Panc1 (cell line): ENCODE measurements at places on chromosomes 11 and 22.

DNA sequence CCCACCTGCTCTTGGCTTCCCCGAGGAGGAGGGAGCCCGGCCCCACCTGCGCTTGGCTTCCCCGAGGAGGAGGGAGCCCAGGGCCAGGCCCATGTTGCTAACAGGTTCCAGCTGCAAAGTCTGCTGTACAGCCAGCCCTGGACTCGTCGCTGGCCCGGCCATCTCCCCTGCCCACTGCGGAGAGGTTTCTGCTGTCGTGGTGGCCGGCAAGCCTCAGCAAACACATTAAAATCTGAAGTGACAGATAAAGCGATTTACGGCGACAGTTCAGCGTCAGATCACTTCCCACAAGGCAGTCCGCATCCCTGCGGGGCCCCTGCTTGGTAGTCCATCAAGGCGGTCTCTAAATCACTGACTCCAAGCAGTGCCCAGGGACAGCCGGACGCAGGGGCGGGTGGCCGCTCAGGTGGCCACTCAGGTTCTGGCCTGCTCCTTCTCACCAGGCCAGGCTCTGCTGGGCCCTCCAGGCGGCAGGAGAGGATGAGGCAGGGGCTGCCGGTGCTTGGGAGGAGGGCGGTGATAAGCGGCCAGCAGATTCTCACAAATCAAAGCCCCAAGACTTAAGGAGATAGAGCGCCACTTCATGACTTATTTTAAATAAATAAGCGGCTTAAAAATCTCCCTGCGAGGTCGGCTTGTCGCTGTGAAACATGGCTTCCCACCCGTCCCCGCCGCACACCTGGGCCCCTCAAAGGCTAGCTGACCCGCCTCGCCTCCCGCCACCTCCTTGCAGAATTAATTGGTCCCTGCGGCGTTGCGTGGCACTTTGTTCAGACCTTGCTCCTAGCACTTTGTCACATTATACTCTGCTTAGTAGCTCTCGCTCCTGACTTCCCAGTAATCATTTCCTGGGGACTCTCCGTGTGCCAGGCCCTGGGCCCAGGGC is 21.1 kb downstream of the MACROD1 start:
- no peak for DNase-seq

GRCh38 chr11:74634537-74634936 is 42.2 kb downstream of the POLD3 start:
- DNase-seq = no peak

- no peak for DNase-seq
Observed at GRCh38 chr22:41563051-41563711, 2.4 kb downstream of the CSDC2 start.

- DNase-seq = no peak
Observed at GRCh38 chr11:130003717-130004001, 1.0 kb upstream of the PRDM10 start.

GRCh38 chr22:48624401-48624800 is 1203.3 kb downstream of the BRD1 start:
- no peak for DNase-seq

GRCh38 chr22:27057717-27058116 is 400.3 kb downstream of the MIAT start:
- DNase-seq = no peak

- DNase-seq = no peak
Observed at GRCh38 chr11:74256378-74257133, 54.9 kb downstream of the P4HA3 start.

DNA sequence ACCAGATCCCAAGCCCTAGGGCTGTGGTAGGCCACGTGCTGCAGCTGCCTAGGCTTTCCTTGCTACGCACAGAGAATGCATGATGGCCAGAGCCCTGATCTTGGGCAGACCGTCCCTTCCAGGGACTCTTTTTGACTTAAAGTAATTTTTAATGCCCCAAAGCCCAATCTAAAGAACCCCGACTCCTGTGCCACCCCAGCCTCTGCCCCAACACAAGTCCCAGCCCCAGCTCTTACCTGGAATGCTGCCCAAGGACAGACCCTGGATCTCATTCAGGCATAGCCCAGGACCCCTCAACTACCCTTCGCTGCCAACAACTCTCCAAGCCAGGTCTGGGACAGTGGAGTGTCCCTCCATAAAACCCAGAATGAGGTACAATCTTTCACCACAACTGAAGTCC is 211.7 kb upstream of the B3GAT1 start:
- no peak for DNase-seq

DNA sequence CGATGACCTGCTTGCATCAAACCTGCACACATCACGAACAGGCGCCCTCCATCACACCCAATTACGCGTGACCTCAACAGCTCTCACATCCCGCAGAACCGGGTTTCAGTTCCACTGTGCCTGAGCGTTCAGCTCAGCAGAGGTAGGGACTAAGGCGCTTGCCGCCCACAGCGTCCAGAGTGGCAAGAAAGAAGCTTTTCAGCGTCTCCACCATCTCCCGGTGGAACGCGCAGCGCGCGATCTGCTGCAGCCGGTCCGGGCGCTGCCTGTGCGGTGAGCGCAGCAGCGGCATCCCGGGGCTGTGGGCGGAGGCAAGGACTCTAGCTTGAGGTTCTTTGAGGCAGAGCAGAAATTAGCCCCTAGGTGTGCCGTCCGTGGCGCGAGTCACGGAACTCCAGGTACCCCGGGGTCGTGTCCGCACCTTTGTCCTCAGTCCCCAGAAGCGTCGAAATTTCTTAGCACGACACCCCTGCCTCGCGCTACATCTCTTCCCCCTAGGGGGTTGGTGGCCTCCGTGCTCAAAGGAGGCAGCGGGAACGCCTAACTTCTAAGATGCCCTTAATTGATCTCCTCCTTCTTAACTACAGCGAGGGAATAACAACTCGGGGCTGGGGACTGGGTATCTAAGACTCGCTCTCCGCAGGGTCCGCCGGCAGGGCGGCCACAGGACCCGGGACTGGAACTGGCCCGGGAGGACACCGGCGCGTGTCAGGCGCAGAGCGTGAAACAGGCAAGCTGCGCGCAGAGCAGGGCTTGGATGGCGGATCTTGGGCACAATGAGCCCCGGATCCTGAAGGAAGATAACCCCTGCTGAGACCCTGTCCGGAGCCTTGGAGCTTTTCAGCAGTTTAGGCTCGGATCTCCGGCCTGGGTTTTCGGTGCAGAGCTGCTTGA is 1.7 kb upstream of the CALCA start:
- no peak for DNase-seq

DNA sequence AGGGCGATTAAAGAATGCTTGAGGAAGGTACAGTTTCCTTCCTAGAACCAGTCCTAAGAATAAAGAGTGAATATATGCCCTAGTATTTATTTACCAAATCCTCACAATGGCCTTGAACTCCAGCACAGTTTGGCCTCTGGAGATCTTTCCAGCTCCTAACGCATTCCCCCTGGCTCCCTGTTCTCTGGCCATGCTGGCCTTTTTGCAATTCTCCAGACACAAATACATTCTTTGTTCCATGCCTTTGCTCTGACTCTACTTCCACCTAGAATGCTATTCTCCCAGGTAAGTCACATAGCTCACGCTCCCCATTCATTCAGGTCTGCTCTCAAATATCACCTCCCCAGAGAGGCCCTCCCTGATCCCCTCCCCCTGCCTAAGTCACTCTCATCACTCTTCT is 3.7 kb upstream of the DGKZ start:
- DNase-seq = no peak
